ENCODE measurements at places on chromosomes 6 and 20.

- no peak for DNase-seq
Measured at GRCh38 chr20:57600320-57601210, 19.7 kb downstream of the ZBP1 start.

- no peak for DNase-seq
Measured at GRCh38 chr6:22024973-22025467, 271.8 kb downstream of the PRL start.

DNA sequence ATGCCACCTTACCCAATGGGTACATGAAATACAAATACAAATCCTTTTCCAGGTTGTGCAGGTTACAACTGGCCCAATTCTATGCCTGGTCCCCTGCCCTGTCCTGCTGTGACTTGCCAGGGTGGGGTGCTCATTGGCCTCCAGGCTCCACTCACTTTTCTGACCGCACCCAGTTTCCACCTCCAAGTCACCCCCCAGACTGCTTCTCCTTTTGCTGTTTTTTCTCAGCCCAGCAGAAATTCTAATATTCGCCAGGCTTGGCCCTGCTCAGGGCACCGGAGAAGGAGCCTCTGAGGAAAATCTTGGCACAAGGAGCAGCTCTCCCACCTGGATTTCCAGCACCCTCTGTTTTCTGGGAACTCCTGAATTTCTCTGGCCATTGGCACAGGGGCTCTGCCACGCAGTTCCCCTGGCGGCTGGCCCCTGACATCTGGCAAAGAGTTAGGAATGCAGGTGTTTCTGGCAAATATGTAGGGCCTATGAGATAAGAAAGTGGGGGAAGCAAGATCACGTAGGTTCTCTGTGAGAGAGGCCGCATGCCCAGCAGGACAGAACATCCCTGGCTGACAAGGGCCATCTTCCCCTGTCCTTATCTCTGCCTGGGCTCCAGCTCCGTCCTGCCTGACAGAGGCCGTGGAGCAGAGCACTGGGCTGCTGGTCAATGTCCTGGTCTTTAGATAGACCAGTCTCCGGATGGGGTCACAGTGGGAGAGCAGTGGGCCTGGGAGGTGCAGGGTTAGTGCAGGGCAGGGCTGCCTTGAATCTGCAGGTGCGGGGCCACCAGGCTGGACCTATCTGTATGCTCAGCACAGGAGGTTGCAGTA, 2.9 kb upstream of the RAET1E start:
- DNase-seq, result no peak

GRCh38 chr6:17032590-17032987, 69.3 kb upstream of the STMND1 start:
- DNase-seq, result no peak

DNA sequence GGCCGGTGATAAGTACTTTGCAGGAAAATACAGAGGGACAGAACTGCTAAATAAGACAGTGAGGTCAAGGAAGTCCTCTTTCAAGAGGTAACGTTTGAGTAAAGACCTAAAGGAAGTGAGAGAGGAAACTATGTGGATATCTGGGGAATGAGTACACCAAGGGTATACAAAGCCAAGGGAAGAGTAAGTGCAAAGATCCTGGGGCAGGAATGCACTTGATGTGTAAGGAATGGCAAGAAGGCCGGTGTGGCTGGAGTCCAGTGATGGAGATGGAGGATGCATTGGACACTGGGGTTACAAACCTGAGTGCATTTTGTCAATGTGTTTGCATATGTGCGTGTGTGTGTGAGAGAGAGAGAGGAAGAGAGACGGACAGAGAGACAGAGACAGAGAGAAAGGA, 32.1 kb upstream of the TGM2 start:
- DNase-seq, result no peak

DNA sequence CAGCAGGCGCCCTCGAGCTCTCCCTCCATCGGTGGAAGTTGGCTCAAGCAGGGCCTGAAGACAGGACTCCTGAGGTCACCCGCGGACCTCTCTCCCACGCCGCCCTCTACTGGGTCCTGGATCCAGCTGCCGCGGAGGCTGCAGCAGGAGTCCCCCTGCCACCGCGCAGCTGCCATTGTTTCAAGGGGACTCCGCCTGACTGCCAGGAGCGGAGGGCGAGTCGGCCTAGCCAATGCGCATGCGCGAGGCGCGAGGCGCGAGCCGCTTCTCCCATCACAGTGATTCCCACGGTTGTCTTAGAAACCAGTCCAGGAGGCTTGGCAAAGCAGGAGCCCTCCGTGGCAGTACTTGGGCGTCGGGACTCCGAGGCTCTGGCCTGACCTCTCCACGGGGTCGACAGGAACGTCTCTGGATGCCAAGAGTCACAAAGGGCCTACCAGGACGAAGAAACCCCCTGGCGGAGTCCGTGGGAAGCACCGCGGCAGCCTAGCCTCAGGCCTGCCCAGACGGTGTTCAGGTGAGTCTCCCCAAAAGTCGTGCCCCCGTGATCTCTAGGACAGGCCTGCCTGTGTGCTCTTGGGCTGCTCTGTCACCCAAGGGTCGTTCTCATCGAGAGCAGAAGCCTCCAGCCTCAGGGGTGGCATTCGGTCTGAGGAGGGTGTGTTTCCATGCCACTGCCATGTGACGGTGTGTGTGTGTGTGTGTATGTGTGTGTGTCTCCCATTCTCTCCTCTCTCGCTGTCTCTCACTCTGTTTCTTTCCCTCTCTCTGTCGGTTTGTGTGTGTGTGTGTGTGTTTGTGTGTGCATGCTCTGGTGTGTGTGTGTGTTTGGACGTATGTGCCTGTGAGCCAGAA, 290.6 kb upstream of the ZNF337 start:
- DNase-seq, result peak; percentile 47

DNA sequence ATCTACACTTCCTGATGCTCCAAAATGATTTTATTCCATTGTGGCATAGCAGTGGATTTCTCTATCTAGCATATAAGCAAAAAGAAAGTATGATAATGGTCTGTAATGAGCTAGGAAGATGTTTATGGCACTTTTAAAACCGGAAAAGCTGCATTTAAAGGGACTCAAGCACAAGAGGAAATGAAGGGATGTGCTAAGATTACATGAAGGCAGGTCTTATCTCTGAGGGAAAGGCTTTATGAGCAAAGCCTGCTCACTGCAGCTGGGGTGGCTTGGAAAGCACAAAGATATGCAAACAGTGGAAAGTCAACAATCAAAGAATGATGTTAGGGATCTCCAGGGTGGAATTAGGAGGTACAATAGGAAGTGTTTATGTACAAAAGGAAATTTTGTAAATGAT, 138.2 kb downstream of the TENT5A start:
- DNase-seq, result no peak

DNA sequence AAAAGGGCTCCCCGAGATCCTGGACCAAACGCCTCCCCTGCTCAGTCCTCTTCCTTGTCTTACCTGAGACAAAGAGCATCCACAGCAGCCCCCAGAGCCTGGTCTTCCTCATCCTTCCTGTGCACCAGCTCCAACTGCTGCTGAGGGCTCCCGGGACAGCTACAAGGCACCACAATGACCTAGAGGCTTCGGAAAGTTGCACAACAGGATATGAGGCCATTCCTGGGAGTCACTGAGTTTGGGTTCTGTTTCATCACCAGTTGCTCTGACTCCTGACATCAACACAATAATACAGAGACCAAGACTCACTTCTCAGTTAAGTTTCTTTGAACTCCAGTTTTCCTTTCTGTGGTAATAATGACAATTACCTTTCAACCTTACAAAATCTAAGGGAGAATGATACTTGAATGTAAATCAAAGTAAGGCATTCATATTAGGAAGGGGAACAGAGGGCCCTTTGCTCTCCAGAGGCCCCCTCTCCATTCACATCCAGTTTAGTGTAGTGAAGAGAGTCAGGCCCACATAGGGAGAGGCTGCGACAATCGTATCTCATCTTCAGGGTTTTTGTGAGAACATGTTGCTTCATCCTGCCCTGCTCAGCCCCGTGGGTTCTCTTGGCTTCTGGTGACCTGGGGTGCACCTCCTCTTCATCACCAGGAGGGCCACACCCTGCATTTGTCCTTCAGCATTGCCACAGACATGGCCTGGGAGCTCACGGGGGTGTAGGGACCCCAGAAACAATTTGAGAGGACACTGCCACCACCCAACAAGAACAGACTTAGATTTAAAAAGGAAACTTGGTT, at the start of gene TREM1:
TSS of gene TREM1 (minus strand) at position 139 of the 803 bp plus-strand sequence. CDS start at position 112, 27 bp downstream.
- DNase-seq, result no peak

GRCh38 chr20:24969186-24970029, 20.3 kb downstream of the CST7 start:
- DNase-seq, result no peak

- DNase-seq, result no peak
Measured at GRCh38 chr20:51738877-51739447, 29.2 kb downstream of the ATP9A start.

GRCh38 chr6:133768656-133769295, 120.1 kb upstream of the TCF21 start:
- DNase-seq, result no peak

- DNase-seq, result no peak
Measured at GRCh38 chr20:62258499-62259293, 20.4 kb downstream of the OSBPL2 start.

GRCh38 chr6:111428811-111429210, 54.2 kb downstream of the REV3L start:
- DNase-seq, result no peak

GRCh38 chr6:7461416-7461815, 71.8 kb downstream of the RIOK1 start:
- no peak for DNase-seq

DNA sequence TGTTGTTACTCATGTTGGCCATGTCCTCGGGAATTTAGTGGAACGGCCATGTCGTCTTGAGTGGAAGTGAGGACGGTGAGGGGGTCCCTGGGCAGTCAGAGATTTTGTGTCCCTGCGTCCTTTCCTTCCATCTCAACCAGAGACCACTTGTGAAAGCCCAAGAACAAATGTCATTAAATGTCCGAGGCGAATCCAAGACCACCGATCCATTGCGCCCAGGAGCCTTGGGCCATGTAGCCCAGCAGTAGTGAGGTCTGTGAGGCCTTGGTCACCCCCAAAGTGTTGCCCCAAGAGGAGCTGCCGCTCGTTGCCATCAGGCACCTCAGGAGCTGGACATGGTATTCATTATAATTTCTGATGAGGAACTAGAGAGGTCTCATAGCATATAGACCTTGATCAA, 17.4 kb upstream of the MICB start:
- DNase-seq, result no peak

- DNase-seq, result no peak
Measured at GRCh38 chr6:6729971-6730370, 141.5 kb downstream of the LY86 start.

DNA sequence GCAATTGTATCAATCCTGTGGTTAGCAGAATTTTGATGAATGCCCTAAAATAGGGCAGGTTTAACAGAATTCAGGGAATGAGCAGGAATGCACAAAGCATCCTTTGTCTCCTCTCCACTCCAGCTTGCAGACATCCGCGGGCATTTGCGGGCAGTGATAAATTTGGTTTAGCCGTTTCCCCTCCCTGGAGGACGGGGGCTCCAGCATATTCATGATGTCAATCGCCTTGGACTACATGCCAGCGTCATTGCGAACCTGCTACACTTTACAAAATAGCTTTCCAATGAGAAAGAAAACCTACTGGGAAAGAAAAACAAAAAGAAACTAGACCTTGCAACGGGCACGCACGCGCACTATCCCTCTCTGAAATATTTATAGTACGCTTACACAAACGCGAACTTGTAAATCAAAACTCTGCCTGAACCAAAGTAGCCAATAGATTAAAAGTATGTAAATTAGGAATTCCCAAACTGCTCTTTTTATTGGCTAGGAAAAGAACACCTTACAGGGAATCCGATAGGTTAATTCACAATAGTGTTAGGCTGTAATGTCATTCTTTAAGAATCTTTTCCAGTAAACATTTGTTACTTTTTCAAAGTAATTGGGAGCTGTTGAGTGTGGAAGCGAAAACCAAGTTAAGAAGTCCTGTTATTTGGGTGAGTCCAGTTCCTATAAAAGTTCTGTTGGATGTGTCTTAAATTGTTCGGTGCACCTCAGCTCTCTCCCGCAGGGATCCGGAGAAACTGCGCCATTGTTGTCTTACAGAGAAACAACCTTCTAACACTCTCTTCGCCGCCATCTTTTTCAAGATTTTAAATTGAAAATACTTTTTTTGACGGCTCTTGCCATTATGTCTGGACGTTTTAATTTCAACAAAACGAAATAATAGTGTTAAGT, 136.7 kb downstream of the HFE start:
- peak; percentile 77 for DNase-seq

DNA sequence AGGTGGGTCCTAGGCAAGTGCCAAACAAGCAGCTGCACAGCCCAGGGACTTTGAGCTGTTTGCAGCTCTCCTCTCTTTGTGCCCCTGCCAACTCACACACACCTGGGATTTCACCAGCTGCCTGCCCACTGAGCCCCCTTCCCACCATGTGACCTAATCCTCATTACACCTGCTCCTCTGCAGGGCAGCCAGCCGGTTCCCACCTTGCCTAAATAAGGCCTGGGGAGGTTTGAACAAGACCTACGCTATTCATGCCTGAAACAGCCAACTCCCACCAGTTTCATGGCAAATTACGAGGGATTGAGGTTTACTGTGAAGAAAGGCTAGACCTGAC, 92.6 kb upstream of the SOX4 start:
- no peak for DNase-seq

GRCh38 chr20:56606174-56606945, 22.7 kb upstream of the TFAP2C start:
- no peak for DNase-seq

DNA sequence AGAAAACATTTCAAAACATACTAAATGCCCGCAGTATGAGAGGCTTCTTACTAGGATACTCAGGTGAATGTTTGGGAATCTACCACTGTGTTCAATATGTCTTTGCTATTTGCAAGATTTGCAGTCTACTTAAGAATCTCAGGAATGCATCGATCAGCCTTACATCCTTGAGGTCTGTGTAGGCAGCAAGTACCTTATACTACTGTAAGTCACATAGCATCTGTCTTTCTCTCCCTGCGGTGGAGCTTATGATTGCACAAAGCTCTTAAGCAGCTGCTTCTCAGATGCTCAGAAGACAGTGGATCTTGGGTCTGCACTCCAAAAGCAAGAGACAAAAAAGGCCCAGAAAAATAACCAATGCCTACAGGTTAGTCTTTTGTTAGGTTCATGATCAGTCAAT, 21.4 kb downstream of the PCSK2 start:
- DNase-seq, result no peak

GRCh38 chr6:98574984-98575383, 259.4 kb upstream of the POU3F2 start:
- DNase-seq, result no peak

All from CD4-positive, alpha-beta T cell treated with Interleukin-15 for 4 hours (primary cell).